GM12891 (cell line): ENCODE measurements at places on chromosomes 1 and 21.

GRCh38 chr1:34025675-34026074 lies 139.4 kb downstream of the CSMD2 start:
- DNase-seq: no peak

GRCh38 chr1:72281637-72282270 lies 585 bp downstream of the NEGR1 start:
- DNase-seq: no peak

GRCh38 chr1:59041646-59042277 lies 255.1 kb upstream of the FGGY start:
- no peak for DNase-seq

DNA sequence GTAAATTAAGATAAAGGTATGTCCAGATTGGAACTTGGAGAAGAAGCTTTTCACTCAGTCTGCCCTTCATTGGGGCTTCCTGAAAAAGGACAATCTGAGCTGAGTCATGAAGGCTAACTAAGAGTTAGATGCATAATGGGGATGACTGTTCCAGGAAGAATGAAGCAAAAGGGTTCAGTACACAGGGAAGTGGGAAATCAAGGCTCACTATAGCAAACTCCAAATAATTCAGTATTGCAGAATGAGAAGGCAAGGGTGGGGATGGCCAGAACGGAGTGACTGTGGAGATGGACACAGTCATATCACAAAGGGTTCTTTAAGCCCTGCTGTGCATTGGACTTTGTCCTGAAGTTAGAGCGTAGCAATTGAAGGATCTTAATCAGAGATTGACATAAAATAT lies 158.3 kb downstream of the FGGY start:
- no peak for DNase-seq

DNA sequence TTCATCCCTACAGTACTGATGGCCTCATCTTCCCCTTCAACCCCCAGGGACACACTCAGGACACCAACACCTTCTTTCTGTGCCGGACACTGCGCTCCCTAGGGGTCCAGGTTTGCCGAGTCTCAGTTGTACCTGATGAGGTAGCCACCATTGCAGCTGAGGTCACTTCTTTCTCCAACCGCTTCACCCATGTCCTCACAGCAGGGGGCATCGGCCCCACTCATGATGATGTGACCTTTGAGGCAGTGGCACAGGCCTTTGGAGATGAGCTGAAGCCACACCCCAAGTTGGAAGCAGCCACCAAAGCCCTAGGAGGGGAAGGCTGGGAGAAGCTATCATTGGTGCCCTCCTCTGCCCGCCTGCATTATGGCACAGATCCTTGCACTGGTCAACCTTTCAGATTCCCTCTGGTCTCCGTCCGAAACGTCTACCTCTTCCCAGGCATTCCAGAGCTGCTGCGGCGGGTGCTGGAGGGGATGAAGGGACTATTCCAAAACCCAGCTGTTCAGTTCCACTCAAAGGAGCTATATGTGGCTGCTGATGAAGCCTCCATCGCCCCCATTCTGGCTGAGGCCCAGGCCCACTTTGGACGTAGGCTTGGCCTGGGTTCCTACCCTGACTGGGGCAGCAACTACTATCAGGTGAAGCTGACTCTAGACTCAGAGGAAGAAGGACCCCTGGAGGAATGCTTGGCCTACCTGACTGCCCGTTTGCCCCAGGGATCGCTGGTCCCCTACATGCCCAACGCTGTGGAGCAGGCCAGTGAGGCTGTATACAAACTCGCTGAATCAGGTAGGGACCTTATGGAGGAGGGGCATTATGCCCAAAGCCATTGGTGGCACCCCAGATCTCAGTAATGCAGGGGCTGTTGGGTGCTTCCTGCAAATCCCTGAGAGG lies 5.1 kb upstream of the LENEP start:
- no peak for DNase-seq

GRCh38 chr1:91699339-91699974 lies 186.5 kb downstream of the TGFBR3 start:
- DNase-seq: no peak

GRCh38 chr1:10918531-10918930 lies 93.9 kb upstream of the TARDBP start:
- DNase-seq: no peak

DNA sequence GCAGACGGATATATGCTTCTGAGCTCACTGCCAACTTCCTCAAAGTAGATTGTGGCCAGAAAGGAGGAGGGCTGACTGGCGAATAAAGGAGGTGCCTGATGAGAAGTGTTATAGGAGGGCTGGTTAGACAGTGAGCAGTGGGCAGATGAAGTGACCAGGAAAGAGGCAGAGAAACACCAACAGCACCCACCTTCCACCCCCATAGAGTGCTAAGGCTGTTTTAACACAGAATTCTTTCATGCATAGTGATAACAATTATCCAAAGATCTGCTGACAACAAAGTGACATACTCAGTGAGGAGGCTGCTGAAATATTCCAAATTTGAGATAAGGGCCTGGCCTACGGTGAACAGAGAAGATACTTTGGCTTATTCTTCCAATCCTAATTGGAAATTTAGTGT lies 21.2 kb upstream of the MTR start:
- no peak for DNase-seq

GRCh38 chr1:214416417-214416816 lies 135.0 kb downstream of the PTPN14 start:
- no peak for DNase-seq

DNA sequence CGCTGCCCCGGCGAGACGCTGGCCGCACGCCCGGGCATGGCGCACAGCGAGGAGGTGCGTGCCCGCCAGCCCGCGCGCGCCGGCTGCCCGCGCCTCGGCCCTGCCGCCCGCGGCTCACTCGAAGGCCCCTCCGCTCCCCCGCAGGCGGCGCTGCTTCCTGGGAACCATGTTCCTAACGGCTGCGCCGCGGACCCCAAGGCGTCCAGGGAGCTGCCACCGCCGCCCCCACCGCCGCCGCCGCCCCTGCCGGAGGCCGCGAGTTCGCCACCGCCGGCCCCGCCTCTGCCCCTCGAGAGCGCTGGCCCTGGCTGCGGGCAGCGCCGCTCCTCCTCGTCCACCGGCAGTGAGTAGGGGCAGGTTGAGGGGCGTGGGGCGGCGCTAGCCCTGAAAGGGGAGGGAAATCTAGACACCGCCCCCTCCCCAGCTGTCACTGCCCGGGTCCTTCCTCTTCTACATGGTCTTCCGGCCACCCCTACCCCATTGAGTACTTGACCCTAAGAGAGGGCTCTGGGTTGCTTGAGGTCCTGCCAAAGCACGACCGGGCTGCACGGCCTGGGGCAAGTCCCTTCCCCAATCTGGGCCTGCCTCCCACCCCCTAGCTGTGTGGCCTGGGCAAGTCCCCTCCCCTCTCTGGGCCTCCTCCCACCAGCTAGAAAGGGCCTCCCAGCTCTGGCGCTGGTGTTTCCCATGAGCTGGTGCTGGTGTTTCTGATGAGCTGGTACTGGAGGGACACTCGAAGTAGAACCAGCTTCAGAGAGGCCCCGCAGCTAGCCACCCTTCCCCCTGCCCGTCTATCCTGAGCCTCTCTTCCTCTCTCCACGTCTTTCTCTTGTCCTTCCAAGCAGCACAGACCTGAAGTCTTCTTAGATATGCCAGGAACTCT lies 17.0 kb downstream of the TNFRSF25 start:
- no peak for DNase-seq

GRCh38 chr1:206674745-206675175 lies 9.9 kb upstream of the MAPKAPK2 start:
- no peak for DNase-seq

GRCh38 chr1:161177112-161177935 lies at the start of gene B4GALT3:
Gene B4GALT3 (minus strand): TSS chr1:161177507. CDS start chr1:161176060, 1,447 bp downstream.
- DNase-seq: peak; percentile 94

- DNase-seq: no peak
Observed at GRCh38 chr1:25021591-25022215, 91.6 kb upstream of the RUNX3 start.

GRCh38 chr1:229136822-229137221 lies 134.1 kb upstream of the RAB4A start:
- DNase-seq: no peak
